MCF 10A (cell line): ENCODE measurements at places on chromosomes 7 and 10. TPM values are rescaled to one million over a fixed set of nuclear protein-coding genes. Genes with fewer than 3 reads are reported as not detected.

Gene TMEM72
- total RNA-seq, result not detected in 2 replicates

Gene ANKRD16
- 9.9 and 10.6 TPM in 2 replicates for total RNA-seq

Gene C10orf53
- total RNA-seq, result not detected in 2 replicates

Gene ARHGAP22
- total RNA-seq, result 4.0 and 6.3 TPM in 2 replicates

- H3K4me3 ChIP-seq, result no peak overlapping the region
- H3K27me3 ChIP-seq, result no peaks in the 10 kb centered on the region
- no peak for DNase-seq
- H3K4me1 ChIP-seq, result no peaks in the 10 kb centered on the region
Observed at GRCh38 chr10:119817991-119818888, 54.4 kb downstream of the MCMBP start.

DNA sequence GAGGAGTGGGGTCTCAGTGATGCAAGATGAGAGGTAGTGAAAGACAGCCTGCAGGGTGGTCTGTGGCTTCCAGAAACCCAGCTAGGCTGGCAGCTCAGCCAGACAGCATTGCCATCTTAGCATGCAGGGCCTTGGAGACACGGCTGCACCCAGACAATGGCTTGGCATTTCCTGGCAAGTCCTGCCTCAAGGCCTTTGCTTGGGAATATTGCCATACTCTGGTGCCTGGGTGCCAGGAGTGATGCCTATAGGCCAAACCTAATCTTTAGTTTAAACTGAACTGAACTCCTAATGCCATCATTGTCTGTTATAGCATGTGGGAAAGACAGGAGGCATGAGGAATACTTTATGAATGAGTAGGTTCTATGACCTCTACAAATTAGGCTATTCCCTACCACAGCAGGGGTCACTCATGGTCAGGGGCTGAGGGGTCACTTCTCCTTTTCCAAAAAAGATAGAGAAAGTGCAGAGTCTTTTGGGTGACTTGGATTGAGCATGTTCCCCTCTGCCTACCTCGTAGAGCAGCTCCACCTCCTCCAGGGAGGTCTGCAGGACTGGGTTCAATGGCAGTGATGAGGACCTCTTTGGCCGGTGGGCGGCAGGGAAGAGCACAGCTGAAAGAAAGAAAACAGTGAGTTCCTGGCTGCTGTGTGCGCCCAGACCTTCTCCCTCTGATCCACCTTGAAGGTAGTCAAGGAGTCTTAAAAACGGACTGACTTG is 8.8 kb upstream of the SLC13A4 start:
- no peaks in the 10 kb centered on the region for H3K4me1 ChIP-seq
- no peaks in the 10 kb centered on the region for H3K36me3 ChIP-seq
- no peak overlapping the region for H3K4me3 ChIP-seq

DNA sequence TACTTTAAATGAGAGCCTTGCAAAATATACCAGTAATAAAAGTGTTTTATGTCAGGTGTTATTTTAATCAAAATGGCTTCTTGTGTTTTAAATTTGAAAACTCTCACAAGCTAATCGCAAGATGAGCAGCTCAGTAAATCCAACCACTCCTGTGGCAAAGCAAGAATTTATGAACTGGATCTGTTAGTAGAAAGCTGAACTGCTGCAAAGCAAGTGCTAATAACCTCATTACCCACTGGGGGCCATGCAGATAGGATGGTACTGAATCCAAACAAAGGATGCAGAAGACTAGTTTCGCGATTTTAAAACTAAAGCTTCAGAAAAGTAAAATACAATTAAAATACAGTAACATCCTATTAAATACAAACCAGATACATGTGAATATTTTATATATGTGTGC is 468.0 kb downstream of the PARD3 start:
- H3K4me3 ChIP-seq, result no peak overlapping the region
- H3K27ac ChIP-seq, result no peak overlapping the region
- H3K27me3 ChIP-seq, result no peaks in the 10 kb centered on the region
- no peaks in the 10 kb centered on the region for H3K4me1 ChIP-seq
- DNase-seq, result no peak

DNA sequence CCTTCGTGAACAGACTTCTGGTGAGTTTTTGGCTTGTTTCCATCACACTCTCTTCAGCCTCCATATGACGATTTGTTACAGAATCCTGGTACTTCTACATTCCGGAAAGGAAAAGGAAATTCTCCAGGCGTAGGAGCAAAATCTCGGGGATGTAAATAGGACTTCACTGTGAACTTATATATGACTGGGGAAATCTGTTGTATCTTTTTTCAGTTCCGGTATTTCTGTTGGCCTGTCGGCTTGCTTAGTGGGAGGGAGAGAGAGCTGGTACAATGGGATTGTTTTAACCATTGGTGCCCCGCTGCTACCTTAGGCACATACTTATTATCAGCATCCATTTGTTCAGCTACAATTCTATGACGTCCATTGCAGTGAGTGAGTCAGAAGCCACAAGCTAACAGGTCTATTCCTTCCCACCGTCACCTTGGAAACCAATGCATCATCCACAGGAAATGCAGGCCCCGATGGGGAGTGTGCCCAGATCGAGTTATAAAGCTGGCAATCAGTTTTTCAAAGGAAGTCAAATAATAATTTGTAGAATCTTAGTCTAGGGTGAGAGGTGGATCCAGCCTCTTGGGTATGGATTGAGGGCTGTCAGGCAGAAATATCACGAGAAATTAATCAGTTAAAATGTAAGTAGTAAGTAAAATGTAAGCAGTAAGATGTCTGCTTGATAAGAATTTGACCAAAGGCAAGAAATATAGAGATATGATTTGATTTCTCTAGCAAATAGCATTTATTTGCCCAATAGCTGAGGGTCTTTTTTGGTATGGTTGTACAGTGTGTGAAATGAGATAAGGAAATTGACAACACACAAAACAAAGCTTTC is 92.0 kb upstream of the MKLN1 start:
- H3K4me1 ChIP-seq, result peaks cover 36% of the 10 kb centered on the region
- DNase-seq, result peak; percentile 97
- H3K4me3 ChIP-seq, result peak overlapping the region; percentile 52
- H3K27me3 ChIP-seq, result no peaks in the 10 kb centered on the region
- peak overlapping the region; percentile 100 for H3K27ac ChIP-seq

- no peak for DNase-seq
- no peak overlapping the region for H3K27ac ChIP-seq
- H3K4me1 ChIP-seq, result no peaks in the 10 kb centered on the region
- no peak overlapping the region for H3K4me3 ChIP-seq
- no peaks in the 10 kb centered on the region for H3K27me3 ChIP-seq
Observed at GRCh38 chr10:22363305-22363704, 18.0 kb downstream of the SPAG6 start.

- no peaks in the 10 kb centered on the region for H3K36me3 ChIP-seq
- H3K4me1 ChIP-seq, result no peaks in the 10 kb centered on the region
- DNase-seq, result no peak
- no peaks in the 10 kb centered on the region for H3K27me3 ChIP-seq
Observed at GRCh38 chr10:126175641-126176262, 212.5 kb downstream of the ADAM12 start.
